Endothelial cell (in vitro differentiated cells): ENCODE measurements at places on chromosomes 16 and 17.

DNA sequence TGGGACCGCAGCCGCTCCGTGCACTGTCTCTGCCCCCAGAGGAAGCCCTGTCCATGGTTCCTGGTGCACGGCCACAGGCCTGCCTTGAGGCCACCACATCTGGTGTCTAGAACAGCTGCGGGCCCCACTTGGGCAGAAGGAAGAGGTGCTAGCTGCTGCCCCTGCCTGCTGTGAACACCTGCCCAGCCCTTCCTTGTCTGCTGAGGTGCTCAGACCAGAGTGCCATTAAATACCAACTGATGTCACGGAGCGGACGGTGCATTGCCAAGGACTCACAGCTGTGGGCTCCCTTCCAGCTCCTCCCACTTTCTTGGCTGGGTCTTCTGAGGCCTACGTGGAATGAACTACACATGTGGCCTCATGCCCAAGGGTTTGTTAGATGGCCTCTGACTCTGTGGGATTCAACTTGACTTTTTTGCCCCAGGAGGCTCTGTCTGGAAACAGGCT lies 146.1 kb downstream of the RAB11FIP4 start:
- H3K4me1 ChIP-seq = peaks cover 2% of the 10 kb centered on the region
- H3K27ac ChIP-seq = no peak overlapping the region
- no peak overlapping the region for H3K4me3 ChIP-seq
- no peaks in the 10 kb centered on the region for H3K36me3 ChIP-seq

DNA sequence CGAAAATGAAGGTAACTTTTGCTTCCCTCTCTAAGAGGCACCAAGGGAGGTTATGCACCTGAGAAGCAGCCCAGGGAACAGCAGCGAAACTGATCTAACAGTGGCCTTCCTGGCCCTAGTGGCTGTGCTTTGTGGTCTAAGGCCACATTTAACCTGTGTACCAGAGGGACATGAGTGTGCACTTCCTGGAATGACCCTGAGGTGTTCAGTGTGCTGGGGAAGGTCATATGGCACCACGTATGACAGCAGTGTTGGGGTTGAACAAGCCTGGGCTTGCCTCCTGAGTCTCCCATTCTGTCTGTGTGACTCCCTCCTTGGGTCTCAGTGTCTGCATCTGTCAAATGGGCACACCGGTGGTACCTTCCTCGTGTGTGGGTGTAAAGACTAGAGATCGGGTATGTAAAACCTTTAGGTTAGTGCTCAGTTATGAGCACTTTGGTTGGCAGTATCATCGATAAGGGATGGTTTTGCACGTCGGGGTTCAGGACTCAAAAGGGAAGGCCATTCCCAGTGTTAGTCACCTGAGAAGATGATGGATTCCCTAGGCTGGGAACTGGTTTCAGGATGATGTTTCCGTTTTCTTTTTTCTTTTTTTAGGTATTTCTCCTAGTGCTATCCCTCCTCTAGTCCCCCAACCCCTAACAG lies 31.9 kb downstream of the PLCG2 start:
- H3K27ac ChIP-seq = no peak overlapping the region
- H3K27me3 ChIP-seq = no peaks in the 10 kb centered on the region
- H3K36me3 ChIP-seq = peaks cover 5% of the 10 kb centered on the region
- H3K4me1 ChIP-seq = peaks cover 14% of the 10 kb centered on the region

DNA sequence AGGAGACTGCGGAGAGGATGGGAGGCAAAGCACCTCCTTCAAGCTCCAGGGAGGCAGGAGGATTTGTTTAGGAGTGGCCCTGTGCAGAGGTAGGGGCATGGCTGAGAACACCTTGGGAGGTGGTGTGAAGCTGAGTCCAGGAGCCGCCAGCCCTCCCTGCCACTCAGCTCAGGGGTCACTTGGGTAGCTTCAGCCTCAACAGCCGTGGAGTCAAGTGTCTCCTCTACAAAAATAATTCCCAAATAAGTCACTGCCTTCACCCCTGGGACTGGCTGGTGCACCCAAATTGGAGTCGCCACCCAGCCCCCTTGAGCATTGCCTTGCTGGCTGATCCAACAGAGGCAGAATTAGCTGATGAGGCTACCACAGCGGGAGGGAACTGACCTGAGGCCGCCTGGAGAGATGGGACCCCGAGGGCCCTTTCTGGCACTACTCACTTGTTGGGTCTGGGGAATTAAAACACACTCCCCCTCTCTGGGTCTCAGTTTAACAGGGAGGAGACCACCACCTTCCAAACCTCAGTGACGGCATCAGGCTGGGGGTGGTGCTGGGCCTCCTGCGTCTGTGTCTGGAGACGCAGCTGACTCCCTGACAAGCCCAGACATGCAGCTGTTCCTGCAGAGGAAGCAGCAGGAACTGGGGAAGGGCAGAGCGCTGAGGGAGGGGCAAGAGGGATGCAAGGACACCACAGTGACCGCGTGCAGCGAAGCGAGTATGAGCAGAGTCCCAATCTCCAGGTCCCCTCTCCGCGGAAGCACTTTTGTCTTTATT lies 87.9 kb upstream of the TOB1 start:
- no peak overlapping the region for H3K4me3 ChIP-seq
- peaks cover under 1% of the 10 kb centered on the region for H3K27me3 ChIP-seq
- H3K27ac ChIP-seq = peak overlapping the region; percentile 57

DNA sequence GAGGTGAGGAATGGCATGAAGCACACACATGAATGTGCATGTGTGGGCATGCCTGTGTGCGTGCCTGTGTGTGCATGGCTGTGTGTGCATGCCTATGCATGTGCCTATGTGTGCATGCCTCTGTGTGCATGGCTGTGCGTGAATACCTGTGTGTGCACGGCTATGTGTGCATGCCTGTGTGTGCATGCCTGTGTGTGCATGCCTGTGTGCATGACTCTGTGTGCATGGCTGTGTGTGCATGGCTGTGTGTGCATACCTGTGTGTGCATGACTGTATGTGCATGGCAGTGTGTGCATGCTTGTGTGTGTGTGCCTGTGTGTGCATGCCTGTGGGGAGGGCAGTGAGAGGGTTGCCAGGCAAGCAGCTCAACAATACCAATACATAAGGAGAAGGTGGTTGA lies 276.5 kb upstream of the ERCC4 start:
- H3K27ac ChIP-seq = no peak overlapping the region
- H3K4me1 ChIP-seq = no peaks in the 10 kb centered on the region
- DNase-seq = no peak
- H3K27me3 ChIP-seq = no peaks in the 10 kb centered on the region
- peaks cover 3% of the 10 kb centered on the region for H3K36me3 ChIP-seq
- H3K4me3 ChIP-seq = no peak overlapping the region

- H3K27me3 ChIP-seq = peaks cover 7% of the 10 kb centered on the region
- H3K4me3 ChIP-seq = no peak overlapping the region
- no peak for DNase-seq
- H3K4me1 ChIP-seq = peaks cover 17% of the 10 kb centered on the region
- H3K36me3 ChIP-seq = peaks cover 4% of the 10 kb centered on the region
- no peak overlapping the region for H3K27ac ChIP-seq
These were observed 22.4 kb downstream of the WNT3 start for GRCh38 chr17:46796084-46796483.

DNA sequence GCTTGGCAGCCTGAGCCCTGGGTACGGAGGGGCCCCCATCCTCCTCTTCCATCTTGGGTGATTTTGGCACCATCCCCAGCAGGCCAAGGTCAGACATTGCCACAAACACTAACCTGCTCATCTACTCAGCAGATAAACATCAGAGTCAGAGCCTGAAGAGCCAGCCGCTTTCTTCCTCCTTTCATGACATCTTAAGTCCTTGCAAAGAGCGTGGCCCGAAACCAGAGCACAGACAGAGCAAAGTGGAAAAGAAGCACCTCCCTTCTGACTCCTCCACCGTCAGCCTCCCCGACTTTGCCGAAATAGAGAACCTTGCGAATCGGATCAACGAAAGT lies 60.4 kb upstream of the RPH3AL start:
- DNase-seq = no peak
- no peak overlapping the region for H3K4me3 ChIP-seq
- H3K27me3 ChIP-seq = peaks cover 21% of the 10 kb centered on the region
- peaks cover 33% of the 10 kb centered on the region for H3K4me1 ChIP-seq
- no peak overlapping the region for H3K27ac ChIP-seq

GRCh38 chr16:62462971-62463370 lies 426.7 kb upstream of the CDH8 start:
- no peak overlapping the region for H3K4me3 ChIP-seq
- H3K27ac ChIP-seq = no peak overlapping the region
- DNase-seq = no peak
- no peaks in the 10 kb centered on the region for H3K27me3 ChIP-seq

DNA sequence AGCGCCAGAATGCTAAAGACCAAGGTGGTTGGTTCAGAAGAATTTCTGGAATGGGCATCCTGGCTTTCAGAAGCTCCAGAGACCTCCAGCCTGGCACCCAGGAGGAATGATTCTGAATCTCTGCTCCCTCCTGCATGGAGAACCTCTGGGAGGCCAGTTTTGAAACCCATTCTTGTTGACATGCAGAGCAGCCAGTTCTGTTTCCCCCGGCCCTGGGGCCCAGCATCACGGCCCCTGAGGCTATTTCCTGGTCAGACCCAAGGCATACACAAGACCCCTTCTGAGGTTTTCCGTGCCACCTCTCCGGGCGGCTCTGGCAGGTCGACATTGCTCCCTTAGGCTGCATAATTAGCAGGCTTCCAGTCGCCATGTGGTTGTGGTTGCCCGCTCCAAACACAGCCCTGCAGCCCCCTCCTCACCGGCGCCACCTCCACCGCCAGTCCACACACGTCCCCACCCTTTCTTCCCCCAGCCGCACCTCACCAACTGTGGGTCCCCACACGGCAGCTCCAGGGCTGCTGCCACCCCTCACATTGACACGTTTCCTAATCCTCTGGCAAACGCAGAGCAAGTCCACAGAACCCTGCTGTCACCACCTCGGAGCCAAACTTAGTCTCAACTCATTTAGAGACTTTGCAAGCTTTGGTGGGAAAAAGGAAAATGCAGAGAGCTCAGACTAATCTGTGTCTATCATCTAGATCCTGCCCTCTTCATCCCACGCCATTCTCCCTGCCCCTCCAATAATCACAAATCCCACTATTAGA lies 367.1 kb downstream of the SOX9 start:
- no peaks in the 10 kb centered on the region for H3K4me1 ChIP-seq
- H3K4me3 ChIP-seq = no peak overlapping the region

GRCh38 chr16:24198807-24199533 lies 57.2 kb upstream of the CACNG3 start:
- H3K4me3 ChIP-seq = no peak overlapping the region
- no peaks in the 10 kb centered on the region for H3K27me3 ChIP-seq
- peaks cover 18% of the 10 kb centered on the region for H3K36me3 ChIP-seq
- peaks cover 12% of the 10 kb centered on the region for H3K4me1 ChIP-seq

GRCh38 chr16:79265701-79266100 lies 334.8 kb downstream of the MAF start:
- H3K4me1 ChIP-seq = no peaks in the 10 kb centered on the region
- no peak overlapping the region for H3K4me3 ChIP-seq
- no peaks in the 10 kb centered on the region for H3K36me3 ChIP-seq
- H3K27me3 ChIP-seq = no peaks in the 10 kb centered on the region

DNA sequence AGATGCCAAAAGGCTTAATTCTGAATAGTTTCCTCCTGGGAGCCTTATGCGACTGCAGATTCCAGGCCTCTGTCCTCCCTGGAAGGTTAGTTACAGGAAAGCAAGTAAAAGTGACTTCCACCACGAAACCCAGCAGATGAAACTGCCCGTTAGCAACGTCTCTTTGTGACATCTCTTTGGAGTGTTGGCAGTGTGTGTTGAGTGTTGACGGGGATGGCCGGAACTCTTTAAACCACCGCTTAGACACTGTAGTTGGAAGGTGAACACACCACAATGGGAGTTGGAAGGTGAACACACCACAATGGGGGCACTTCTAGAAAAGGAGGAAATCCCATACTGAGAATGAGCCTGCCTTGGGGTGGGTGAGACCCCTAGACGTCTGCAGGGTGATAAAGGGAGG lies 858 bp downstream of the SKAP1 start:
- no peak overlapping the region for H3K27ac ChIP-seq
- peaks cover 34% of the 10 kb centered on the region for H3K4me1 ChIP-seq
- no peak for DNase-seq
- no peak overlapping the region for H3K4me3 ChIP-seq
- H3K27me3 ChIP-seq = peaks cover 8% of the 10 kb centered on the region

DNA sequence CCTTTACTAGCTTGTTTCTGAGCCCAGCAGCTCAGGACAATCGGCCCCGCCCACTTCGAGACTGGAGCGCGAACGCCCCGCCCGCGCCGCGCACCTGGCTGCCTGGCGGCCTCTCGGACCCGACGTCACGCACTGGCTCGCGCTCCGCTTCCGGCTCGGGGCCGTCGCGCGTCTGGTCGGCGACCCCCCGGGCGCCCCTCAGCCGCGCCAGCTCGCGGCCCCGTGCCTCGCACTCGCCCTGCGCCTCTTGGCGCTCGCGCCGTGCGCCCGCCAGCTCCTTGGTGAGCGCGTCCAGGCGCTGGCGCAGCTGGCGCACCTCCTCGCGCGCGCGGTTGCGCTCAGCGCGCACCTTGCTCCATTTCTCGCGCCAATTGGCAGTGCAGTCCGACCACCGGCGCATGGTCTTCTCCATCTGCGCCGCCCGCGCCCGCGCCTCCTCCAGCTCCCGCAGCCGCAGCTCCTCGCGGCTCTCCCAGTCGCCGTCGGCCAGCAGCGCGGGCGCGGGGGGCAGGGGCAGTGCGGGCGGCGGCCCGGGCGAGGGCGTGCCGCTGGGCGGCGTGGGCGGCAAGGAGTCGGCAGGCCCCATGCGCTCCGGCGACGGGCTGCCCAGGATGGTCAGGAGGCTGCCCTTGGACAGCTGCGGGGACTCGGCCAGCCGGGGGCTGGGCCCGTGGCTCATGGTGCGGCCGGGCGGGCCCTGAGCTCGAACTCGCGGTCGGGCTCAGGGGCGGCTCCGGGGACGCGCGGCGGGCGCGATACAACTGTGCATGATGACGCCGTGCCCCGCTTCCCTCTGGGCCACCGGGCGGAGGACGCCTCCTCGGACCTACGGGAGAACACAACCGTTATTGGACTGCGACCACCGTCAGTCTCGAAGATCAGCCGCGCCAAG lies 7.6 kb downstream of the CCDC102A start:
- DNase-seq = no peak
- H3K4me1 ChIP-seq = peaks cover 47% of the 10 kb centered on the region
- no peak overlapping the region for H3K4me3 ChIP-seq
- H3K27me3 ChIP-seq = peaks cover 35% of the 10 kb centered on the region

DNA sequence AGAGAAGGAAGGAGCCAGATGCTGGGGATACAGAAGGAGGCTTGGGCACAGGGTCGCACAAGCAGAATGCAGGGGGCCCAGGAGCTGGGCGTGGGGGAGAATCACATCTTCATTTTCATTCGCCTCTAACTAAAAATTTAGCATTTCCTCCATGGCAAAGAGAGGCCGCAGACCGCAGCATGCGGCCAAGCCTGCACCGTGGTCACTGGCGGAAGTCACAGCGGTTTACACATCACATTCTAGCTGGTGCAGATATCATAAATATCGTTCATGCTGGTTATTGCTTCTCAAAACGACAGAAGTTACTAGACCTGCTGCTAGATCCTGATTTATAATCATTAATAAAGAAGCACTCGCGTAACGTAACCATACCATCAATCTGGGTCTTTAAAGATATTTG lies 162.0 kb downstream of the NTN1 start:
- no peak overlapping the region for H3K27ac ChIP-seq
- H3K36me3 ChIP-seq = no peaks in the 10 kb centered on the region
- no peak overlapping the region for H3K4me3 ChIP-seq
- peaks cover 4% of the 10 kb centered on the region for H3K4me1 ChIP-seq
- H3K27me3 ChIP-seq = peaks cover under 1% of the 10 kb centered on the region
- DNase-seq = no peak

GRCh38 chr17:43212641-43213490 lies 1.2 kb downstream of the TMEM106A start:
- peak overlapping the region; percentile 96 for H3K4me3 ChIP-seq
- peaks cover 25% of the 10 kb centered on the region for H3K36me3 ChIP-seq
- H3K4me1 ChIP-seq = peaks cover 47% of the 10 kb centered on the region
